Left renal cortex interstitium (tissue), 4 donors: ENCODE measurements at places on chromosomes 11 and 22. TPM values are rescaled to one million over a fixed set of nuclear protein-coding genes. Genes with fewer than 3 reads are reported as not detected.

GRCh38 chr11:102448869-102449224 is 3.7 kb downstream of the TMEM123 start:
- no peak for DNase-seq

GRCh38 chr22:31683181-31684105 is 21.4 kb upstream of the PISD start:
- DNase-seq = no peak

DNA sequence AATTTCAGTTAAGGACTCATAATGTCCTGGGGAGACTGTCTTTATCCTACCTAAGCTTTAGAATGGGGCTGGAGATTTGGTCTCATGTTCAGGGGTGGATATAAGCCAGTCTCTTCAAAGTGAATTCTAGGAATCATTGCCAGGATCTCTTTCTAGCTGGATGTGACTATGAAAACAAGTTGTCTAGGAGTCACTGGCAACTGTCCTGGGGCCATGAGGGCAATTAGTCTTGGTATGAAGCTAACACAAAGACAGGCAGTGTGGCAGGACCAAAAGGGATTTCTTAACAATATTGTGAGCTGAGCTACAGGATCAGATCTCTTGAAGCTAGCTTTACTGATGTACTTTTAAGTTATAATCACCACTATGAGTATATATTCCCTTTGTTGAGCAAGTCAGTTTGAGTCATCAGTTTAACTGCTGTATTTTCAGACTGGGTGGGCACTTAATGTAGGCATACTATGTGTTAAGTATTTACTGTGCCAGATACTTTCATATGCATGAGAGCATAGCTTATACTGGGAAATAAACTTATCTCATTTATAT is 390.0 kb upstream of the CCDC90B start:
- no peak for DNase-seq

DNA sequence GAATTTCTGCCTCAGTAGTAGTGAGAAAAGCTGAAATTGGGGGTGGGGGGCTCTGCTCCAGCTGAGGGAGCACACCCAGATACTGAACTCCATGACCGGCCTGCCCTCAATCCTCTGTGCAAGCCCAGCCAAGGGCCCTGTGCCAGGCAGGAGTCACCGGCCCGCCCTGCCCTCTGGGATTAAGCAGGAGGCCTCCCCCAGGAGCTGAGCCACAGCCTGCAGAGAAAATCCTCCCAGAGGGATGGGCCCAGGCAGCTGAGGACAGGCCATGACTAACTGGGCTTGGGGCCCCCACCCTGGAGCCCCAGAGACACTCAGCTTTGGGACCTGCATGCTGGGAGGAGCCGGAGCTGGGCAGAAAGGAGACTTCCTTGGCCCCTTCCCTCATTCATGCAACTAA is 48.8 kb downstream of the MN1 start:
- DNase-seq = no peak

DNA sequence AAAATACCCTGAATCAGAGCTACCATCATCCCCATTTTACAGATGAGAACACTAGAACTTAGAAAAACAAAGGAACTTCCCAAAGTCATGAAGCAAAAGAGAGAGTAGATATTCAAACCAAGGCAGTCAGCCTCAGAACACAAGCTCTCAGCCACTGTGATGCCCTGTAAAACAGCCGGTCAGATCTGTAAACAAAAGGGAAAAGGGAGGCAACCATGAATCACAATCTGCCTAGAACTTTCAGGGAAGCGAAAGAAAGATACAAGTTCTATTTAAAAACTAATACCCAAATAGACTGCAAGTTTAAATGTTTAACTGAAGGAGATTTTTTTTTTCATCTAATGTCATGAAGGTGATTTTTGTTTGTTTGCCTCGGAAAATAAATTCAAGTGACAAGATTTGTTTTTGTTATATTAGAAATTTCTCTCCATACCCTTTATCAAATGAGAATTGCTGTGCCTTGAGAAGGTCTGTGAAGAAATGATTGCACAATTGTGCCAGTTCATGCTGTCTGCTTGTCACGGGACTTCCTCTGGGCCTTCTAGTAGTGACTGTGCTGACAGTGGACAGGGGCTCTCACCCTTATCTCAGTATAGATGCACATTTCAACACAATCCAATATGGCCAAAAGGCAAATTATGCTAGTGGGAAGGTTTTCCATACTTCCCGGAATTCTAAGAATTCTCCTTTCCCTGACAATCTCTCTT is 11.7 kb downstream of the SAA1 start:
- DNase-seq = no peak

- DNase-seq = no peak
Observed at GRCh38 chr11:1039481-1040427, 3.2 kb upstream of the MUC6 start.

DNA sequence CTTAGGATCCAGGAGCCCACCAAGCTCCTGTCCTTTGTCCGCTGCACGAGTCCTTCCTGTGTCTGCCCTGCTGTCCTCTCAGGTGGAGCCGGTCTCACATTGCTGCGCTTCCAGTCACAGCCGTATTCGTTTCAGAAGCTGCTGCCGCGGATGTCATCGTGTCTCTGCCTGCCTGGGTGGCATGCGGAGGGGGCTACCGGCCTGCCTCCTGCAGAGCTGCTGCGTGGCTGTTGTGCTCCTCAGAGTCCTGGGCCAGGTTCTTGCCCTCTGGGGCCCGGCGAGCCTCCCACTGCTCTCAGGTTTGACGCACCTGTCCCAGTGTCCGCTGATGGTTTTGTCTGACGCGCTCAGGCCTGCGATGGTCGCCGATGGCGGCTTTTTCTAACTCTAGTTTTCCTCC is 254.2 kb downstream of the TBC1D22A start:
- DNase-seq = no peak

DNA sequence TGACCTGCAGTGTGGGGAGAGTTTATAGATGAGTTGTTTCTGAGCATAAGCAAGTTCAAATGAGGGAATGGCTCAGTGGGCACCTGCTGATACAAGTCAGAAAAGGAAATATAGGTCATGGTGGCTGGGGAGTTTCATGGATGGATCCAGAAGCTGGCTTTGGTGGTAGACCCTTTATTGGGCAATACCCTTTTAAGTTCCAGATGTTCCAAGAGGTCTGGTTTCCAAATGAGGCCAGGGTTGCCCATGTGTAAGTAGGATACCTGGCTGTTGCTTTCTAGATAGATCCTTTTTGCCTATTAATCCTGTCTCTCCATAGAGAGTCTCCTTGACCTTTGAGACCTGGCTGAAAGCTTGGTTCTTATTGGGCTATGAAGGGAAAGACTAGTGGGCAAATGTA is 2.2 kb downstream of the STIM1 start:
- no peak for DNase-seq

GRCh38 chr11:79461666-79462645 is 21.1 kb upstream of the TENM4 start:
- no peak for DNase-seq

DNA sequence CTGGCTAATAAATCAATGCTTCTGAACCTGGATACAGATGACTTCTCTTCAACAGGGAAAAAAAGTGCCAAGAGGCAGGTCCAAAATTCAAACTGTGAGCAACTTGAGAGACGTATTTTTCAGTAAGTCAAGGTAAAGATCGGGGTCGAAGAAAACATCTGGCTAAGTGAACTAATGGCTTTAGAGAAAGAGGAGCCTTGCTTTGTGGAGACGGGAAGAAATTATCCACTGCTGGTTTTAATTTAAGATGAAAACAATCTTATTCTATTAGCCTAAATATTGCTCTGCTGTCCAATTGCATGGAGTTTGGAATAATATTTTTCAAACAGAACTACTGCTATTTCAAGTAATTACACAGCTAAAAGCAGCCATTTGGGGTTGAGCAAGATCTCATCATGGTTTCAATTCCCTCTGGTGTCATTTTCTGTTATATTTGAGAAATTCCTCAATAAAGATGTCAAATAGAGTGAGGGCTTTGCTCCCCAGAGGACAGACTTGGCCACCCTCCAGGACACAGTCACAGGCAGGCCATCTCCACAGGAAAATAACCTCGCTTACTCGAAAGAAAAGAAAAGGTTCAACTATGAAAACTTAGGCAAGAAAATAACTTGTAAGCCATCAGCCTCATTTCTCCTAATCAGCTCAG is 29.8 kb downstream of the SCUBE1 start:
- DNase-seq = no peak

DNA sequence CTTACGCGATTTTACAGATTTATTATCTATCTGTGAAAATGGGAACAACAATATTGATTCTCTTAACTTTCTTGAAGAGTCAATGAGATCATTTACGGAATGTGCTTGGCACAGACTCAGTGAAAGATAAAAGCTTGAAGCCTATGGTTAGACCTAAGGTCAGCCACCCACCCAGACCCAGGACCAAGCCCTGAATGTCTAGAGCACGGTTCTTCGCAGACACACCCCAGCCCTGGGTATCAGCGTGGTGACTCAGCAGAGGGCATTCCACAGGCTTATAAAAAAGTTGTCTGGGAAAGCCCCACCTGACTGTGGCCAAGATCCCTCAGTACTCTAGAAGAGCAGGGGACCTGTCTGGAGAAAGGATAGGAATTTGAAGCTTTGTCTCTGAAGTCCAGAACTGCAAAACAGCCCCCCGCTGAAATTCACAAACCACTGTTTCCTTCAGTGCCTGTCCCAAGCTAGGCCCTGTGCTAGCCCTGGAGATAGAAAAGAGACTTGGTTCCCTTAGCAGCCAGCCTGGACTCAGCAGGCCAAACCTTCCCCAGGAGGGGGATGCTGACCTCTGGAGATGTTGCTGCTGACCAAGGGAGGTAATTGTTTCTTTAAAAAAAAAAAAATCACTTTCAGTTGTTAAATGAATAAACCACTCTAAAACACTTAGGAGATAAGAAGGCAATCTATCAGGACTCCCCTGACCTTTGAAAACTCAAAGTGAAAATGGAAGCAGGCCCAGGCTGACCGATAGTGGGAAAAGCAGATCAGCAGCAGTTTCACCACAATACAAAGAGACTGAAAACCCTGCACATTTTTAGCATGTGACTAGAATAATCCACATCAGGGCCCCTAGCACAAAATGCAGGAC is 114.0 kb downstream of the ABTB2 start:
- no peak for DNase-seq

DNA sequence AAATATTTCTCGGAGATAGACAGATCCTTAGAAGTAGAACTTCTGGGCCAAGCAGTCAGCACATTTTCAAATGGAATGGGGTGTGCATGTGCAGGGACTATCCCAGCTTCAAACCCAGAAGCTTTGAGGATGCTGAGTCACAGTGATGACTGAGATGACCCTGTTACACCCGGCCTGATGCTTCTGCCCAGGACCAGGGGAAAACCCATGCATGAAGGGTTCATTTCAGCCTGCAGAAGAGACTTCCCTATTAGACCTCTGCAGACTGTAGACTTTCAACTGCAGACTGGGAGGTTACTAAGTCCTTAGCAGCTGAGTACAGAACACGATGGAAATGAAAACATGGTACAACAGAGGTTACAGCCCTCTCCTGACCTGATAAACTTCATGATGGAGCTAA is 3.6 kb upstream of the OR2AT4 start:
- DNase-seq = no peak

- no peak for DNase-seq
Observed at GRCh38 chr11:84686716-84687115, 940.4 kb downstream of the DLG2 start.

- no peak for DNase-seq
Observed at GRCh38 chr11:126510621-126511370, 155.3 kb downstream of the ST3GAL4 start.

DNA sequence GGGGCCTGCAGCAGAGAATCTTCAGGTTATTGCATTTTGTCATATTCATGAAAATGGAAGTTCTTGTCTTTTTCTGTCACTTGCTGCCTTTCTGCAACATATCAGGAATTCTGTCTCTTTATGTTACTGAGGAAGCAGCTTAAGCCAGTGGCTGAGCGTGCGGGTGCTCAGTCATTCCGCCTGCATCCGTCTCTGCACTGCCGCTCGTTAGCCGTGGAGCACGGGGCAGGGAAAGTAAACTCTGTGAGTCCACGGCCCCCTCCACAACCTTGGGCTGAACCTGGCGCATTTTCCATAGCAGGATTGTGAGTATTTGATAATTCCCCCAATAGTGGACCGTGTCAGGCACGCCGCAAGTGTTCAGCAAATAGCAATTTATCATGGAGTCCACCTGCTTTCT is 1007.7 kb downstream of the BRD1 start:
- no peak for DNase-seq

DNA sequence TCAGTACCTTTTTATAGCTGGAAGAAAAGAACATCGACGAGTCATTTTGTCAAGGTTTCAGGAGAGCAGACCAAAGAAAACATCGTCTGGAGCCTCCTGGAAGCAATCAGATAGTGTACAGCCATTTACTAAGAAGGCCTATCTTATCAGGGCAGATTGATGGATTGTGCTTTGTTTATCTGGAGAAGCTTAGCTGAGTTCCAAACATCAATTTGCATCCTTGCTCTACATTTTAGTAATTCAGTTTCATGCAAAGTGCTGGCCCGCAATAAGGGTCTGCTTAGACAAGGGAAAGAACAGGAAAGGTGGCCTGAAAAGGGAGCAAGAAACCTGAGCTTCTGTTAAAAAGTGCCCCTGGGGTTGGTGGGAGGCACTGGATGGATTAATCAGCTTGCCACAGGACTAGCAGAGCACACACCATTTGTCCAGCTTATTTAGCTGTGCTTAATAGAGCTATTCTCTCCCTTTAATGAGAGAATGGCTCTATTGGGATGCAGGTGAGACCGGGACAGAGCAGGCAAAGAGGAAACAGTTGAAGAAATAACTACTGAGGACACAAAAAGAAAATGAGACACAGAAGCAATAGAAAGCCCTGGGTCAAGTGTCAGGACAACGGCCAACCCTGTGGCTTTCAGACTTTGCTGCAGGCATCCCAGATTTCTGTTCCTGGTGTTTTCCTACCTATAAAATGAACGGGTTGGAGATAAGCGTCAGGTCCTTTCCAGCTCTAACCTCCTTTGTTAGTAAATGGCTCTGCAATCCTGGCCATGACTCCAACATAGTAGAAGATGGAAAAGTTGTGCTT is 122.1 kb upstream of the TTC12 start:
- no peak for DNase-seq

GRCh38 chr11:35352077-35352888 is 67.1 kb downstream of the SLC1A2 start:
- no peak for DNase-seq

- DNase-seq = no peak
Observed at GRCh38 chr22:25546751-25547150, 17.7 kb upstream of the GRK3 start.

- no peak for DNase-seq
Observed at GRCh38 chr11:36047344-36047743, 103.5 kb downstream of the LDLRAD3 start.

DNA sequence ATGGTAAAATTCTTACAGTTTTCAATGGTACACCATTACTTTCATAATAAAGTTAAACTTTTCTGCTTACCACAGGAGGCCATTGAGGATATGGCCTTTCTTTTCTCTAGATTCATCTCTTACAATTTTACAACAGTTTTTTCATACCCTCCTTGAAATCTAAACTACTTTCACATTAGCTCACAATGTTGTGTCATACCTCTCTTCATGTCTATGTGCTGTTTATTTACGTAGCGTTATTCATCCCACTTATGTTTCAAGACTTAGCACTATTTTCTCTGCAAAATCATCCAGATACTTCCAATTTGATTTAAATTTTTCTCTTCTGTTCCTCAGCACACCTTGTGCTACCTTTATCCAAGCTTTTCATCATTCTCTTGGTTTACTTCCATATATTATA is 123.3 kb downstream of the METTL15 start:
- DNase-seq = no peak

C11orf87 gene
- polyA plus RNA-seq = 0.29 TPM

TMEM191B gene
- polyA plus RNA-seq = 0.55 TPM

SCT gene
- 0.92 TPM for polyA plus RNA-seq

OTOG gene
- 0.90 TPM for polyA plus RNA-seq

GSC2 gene
- polyA plus RNA-seq = not detected

CASP5 gene
- polyA plus RNA-seq = not detected
